ENCODE measurements at places on chromosomes 16 and 17. TPM values are rescaled to one million over a fixed set of nuclear protein-coding genes. Genes with fewer than 3 reads are reported as not detected.
A peak's percentile ranks its signal among the peaks of the same experiment; 100 is the strongest.

The CNOT1 gene
- total RNA-seq = 172 TPM

DNA sequence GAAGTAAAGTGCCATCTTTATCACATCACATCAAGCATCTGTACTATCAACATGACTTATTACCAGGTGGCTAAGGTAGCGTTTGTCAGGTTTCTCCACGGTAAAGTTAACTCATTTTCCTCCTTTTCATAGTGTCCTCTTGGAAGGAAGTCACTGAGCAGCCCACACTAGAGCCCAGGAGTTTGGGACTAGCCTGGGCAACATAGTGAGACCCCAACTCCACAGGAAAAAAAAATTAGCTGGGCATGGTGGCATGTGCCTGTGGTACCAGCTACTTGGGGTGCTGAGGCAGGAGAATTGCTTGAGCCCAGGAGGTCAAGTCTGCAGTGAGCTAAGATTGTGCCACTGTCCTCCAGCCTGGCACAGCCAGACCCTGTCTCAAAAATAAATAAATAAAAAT, 12.9 kb downstream of the CHD9 start:
- DNase-seq = no peak

DNA sequence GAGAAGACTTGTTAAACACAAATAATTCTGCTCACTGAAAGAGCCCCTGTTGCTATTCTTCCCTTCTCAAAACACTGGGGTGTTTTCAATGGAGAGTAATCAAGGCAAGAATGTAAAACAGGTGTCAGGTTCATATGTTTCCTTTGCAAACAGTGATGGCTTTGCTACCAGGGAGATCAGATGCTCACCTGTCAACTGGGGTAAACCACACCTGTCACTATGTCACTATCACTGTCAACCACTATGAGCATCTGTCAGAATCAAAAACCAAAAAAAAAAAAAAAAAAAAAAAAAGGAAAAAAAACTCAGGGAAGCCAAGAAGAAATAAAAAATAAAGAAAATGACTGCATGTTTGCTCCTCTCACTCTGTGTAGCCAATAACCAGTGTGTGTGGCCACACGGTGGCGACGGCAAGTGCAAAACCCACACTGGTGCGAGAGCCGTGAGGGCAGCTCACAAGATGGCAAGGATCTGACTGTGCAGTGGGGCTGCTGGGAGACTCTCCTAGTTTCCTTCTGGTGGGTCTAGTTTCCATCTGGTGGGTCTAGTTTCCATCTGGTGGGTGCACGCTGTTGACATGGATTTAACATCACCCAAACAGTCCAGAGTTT, 22.7 kb downstream of the USP22 start:
- DNase-seq = no peak

DNA sequence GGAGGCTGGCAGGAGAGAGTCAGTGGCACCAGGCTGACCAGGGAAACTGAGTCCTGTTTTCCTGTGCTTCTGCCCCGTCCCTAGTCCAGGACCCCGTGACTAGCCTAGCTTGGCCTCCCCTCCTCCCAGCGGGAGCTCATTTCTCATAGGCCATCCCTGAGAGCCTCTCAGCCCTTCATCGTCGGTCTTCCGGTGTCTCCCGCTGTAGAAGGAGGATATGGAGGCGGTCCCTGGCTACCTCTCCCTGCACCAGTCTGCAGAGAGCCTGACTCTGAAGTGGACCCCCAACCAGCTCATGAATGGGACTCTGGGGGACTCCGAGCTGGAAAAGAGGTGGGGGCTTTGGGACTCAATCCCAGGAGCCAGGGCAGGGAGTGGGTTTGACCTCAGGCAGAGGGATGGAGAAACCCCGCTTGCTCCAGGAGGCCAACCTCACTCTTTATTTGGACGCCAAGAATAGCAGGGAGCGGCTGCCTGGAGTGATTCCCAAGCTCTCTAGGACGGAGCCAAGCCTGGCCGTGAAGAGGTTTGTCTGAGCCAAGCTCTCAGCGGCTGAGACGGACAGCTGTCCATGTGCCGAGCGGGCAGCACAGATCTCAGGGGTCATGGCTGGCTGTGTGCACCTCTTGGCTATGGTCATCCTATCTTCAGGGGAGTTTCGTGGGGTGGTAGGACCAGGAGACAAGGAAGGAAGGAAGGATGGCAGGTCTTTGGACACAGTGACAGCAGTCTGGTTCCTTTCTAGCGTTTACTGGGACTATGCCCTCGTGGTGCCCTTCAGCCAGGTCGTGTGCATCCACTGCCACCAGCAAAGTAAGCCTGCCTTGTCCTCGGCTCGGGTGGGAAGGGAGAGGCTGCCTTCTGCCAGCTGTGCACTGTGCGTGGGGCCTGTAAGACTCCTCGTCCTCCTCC, 26.8 kb downstream of the SGSM2 start:
- DNase-seq = no peak

DNA sequence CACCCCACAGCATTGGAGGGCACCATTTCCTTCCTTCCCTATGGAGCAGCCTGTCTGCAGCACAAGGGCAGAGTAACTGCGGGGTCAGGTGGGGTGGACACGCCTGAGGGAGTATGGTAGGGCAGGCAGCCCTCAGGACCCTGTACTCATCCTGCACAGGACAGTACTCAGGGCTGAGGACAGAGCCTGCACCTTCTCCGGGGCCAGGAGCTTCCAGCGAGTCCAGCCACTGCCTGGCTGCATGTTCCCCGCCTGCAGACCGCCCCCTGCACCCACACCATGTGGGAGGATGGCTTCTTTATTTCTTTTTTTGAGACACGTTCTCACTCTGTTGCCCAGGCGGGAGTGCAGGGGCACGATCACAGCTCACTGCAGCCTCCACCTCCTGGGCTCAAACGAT, 47.6 kb upstream of the CDC42EP4 start:
- no peak for DNase-seq

The SCARF1 gene
- 37.4 TPM for total RNA-seq

The CA7 gene
- total RNA-seq = not detected

DNA sequence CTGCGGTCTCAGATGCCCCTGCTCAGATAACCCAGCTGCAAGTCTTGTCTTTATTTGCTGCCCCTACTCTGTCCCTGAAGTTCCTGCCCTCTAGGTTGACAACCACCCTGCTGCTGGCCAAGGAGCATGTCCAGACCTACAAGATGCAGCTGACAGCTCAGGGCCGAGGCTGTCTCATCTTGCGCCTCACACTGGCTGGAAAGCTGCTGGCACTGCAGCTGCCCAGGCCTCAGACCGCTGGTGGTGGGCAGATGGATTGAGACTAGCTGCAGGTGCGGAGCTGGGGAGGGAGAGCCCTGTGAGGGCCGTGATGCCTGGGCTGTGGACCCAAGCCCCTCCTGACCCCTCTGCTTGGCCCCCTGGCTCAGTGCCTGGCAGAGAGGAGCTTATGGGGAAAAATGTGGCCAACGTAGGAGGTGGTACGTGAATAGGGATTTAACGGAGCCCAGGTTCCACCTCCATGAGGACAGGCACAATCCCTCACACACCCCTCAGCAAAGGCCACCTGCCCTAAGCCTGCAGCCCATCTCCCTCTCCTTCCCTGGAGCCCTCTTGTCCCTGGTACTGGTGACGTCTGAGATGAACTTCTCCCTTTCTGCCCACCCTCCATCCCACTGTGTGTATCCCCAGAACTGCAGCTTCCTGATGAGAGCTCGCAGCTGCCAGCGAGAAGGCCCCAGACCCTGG, 8.3 kb upstream of the GALK1 start:
- DNase-seq = no peak

DNA sequence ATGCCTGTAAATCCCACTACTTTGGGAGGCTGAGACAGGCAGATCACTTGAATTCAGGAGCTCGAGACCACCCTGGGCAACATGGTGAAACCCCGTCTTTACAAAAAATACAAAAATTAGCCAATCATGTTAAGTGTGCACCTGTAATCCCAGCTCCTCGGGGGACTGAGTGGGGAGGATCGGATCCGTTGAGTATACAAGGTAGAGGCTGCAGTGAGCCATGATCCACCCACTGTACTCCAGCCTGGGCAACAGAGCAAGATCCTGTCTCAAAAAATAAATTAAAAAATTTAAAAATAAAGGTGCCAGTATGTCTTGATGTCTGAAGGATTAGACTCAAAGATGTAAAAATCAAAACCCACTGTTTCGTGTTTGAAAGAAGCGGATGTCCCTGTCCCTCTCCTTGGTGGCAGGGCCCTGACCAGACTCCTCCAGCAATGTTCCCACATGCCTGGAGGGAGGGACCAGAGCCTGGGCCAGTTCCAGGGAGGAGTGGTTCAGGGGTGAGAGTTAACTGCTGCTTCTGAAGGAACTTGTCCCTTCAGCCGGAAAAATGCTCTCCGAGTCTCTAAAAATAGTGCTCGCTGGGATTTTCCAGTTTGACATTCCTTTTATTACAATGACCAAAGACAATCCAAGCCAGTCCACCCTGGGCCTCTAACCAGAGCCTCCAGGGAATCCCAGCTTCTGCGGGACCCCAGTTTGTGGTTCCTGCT, 9.4 kb upstream of the CMTM4 start:
- DNase-seq = peak; percentile 70

DNA sequence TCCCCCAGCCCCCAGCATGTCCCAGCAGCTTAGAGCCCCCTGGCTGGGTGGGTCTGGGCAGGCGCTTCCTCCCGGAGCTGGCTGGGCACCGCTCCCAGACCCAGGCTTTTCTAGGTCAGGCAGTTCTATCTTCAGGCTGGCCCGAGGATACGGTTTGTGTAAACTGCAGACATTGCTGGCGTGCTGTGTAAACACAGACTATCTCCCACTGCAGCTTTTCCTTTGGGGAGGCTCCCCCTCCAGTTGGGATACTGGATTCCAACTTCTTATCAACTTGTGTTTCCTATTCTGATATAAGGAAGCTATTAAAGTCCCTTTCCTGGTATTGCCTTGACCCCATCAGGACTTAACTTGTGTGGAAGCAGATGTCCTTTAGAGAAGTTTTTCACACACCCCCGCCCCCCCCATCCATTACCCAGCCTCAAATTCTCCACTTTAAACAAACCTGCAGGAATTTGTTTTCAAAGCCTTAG, 18.3 kb upstream of the GNA13 start:
- peak; percentile 56 for DNase-seq

DNA sequence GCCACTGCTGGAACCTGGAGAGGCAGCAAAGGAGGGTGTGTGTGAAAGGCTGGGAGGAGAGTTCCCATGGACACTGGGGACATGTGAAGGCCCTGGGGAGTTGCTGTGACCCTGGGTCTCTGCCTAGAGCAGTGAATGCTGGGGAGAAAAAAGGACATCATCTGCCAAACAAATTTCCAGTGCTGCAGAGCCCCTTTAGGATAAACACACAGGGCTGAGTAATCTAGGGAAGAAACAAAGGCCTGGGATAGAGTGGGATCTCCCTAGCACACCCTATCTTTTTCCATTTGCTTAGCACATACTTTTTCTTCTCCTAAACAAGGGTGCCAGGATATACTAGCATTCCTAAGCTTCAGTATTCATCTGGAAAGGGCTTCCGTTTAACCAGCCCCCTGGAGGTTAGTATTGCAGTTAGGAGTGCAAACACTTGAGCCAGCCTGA, 3.3 kb upstream of the HIGD1B start:
- no peak for DNase-seq

The CYGB gene
- 30.2 TPM for total RNA-seq

DNA sequence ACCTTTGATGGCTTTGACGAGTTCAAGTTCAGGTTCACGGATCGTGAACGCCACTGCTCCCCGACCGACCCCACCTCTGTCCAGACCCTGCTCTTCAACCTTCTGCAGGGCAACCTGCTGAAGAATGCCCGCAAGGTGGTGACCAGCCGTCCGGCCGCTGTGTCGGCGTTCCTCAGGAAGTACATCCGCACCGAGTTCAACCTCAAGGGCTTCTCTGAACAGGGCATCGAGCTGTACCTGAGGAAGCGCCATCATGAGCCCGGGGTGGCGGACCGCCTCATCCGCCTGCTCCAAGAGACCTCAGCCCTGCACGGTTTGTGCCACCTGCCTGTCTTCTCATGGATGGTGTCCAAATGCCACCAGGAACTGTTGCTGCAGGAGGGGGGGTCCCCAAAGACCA, 17.6 kb downstream of the NOD2 start:
- DNase-seq = no peak

DNA sequence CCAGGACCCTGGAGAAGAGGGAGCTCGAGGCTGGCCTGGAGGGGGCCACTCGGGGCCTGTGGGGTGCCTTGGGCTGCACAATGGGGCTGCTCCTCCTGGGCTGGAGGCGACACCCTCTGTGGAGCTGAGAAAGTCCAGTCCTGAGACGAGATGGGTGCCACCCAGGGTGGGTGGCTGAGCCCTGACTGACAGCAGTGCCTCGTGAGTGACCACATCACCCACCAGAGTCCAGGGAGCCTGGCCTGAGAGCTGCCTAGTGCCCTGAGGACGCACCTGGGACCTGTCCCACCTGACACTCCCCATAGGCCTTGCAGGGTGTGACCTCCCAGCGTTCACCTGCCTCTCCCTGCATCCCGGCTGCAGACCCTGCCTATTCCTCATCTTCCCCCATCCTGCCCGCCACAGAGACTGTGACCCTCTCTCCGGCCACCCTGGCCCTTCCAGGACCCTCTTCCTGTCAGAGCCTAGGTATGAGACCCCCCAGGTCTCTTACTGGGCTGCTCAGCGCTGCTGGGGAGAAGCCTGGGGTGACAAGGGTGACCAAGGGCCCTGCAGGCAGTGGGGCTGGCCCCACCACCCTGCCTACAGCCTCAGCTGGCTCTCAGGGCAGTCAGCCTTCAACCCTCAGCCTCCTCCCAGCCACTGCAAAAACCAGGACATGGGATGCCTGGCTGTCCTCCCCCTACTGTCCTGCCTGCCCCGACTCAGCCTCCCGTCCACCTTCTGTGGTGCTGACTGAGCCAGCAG, 41.2 kb downstream of the TNFRSF13B start:
- no peak for DNase-seq

DNA sequence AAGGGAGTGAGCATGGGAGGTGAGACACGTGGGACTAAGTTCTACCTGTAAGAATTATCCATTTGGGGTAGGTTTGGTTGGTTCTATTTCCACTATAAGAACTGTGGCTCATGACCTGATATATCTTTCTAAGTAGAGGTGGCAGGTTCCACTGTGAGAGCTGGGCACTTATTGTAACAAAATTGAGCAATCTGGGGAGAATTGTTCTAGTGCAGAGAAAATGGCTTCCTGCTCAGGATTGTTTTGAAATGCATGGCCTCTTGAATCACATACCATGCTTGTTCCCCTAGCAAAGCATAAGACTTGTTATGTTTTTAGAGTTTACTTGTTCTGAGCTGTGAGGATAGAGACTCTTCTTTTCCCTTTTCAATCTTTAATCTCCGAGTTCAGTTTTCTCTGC, 125.9 kb downstream of the MAP2K6 start:
- no peak for DNase-seq

The MMP25 gene
- 22.7 TPM for total RNA-seq

DNA sequence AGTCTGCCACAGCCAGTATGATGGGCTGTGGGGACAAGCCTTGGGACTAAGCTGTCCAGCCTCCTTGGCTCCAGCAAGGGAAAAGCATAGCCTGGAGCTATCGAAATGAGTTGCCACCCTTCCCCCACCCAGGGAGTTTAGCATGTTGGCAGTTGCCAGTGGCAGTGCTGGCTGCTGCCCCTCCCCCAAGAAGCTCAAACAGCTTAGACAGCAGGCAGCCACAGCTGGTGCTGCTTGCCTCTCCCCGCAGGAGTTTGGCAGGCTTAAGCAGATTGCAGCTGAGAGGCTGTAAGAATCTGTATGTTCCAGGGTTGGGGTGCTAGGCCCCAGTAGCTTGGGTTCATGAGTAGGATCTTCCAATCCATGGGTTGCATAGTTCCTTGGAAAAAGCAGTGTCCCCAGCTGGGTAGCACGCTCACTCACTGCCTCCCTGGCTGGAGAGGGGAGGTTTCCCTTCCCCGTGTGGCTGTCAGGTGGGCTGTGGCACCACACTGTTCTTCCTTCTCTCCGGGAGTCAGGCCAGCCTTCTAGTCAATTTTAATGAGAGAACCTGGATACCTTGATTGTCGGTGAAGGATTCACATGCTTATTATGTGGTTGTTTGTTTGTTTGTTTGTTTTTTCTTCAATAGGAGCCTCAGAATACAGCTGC, 506.1 kb downstream of the CDH11 start:
- no peak for DNase-seq

GRCh38 chr16:15597822-15598647, 44.9 kb downstream of the MARF1 start:
- DNase-seq = no peak

All from lower lobe of right lung (tissue), 2 donors.